ENCODE measurements at places on chromosomes 7 and 10.

DNA sequence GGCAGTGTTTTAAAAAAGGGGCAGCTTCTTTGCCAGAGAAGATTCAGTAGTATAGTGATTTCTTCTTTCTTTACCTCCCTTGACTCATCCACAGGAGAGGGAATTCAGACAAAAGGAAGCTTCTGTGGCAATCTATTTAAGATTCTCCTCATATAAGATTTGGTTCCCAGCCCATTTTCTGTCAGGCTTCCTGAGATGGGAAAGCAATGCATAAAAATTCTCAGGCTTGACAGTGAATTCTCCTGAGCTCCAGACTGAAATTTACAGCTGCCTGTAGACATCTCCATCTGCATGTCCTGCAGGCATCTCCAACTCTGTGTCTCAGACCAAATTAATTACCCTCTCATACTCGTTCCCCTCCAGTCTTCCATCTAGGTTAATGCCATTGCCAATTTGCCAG lies 72.8 kb downstream of the TSPAN12 start:
- no peak for DNase-seq

DNA sequence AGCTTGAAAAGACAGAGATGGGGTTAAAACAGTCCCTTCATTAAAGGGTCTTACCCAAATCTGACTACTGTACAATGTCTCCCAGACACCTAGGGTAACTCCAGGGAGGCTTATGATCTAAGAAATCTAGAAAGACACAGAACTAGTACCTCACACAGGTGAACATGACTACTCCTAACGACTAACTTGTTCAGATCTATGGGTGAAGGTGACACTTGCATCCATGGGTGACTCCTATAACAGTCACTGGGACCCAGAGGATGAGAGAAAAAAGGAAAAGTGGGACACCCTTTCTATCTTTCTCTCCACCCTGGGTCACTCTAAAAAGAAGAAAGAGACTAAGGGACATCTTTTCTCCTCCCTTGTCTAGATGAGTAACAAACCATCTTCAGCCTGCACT lies 19.2 kb downstream of the AKR1C8 start:
- no peak for DNase-seq

DNA sequence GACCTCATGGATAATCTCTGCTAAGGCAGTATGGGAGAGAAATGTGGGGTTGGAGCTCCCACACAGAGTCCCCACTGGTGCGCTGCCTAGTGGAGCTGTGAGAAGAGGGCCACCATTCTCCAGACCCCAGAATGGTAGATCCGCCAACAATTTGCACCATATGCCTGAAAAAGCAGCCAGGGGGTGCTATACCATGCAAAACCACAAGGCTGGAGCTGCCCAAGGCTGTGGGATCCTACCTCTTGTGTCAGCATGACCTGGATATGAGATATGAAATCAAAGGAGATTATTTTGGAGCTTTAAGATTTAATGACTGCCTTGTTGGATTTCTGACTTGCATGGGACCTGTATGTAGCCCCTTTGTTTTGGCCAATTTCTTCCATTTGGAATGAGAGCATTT lies 27.0 kb upstream of the SAMD9L start:
- DNase-seq: no peak

DNA sequence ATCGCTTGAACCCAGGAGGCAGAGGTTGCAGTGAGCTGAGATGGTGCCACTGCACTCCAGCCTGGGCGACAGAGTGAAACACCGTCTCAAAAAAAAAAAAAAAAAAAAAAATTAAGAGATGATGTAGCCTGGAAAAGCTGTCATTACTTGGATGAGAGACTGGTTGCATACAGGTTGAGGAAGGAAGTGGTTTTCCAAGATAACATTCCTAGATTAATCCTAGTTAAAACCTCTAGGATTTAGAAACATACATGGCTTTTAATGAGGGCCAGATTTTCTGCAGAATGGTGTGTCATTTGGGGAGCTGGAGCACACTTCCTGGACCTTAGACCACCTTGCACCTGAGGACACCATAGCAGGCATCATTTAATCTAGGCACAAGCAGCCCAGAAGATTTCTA lies 17.8 kb downstream of the VWA2 start:
- no peak for DNase-seq

GRCh38 chr10:12699258-12699700 lies 302.2 kb downstream of the CCDC3 start:
- DNase-seq: no peak

- no peak for DNase-seq
Measured at GRCh38 chr10:113171662-113172061, 221.6 kb downstream of the TCF7L2 start.

DNA sequence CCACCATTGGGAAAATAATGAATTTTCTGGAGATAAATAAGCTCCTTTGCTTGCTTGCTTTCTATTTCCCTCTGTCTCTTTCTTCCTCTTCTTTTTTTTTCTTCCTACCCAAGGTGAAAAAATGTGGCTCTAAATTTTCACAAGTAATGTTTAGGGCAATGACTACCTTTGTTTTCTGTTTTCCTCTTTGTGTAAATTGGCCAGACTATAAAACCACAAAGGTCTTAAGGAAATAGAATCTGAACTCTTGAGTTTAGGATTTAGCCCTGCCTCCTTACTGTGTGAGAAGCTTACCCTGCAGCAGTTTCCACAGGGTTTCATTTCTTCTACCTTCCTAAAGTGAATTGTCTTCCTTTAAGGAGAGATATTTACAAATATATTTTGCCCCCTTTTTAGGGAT lies 330.4 kb downstream of the ARL4A start:
- no peak for DNase-seq

DNA sequence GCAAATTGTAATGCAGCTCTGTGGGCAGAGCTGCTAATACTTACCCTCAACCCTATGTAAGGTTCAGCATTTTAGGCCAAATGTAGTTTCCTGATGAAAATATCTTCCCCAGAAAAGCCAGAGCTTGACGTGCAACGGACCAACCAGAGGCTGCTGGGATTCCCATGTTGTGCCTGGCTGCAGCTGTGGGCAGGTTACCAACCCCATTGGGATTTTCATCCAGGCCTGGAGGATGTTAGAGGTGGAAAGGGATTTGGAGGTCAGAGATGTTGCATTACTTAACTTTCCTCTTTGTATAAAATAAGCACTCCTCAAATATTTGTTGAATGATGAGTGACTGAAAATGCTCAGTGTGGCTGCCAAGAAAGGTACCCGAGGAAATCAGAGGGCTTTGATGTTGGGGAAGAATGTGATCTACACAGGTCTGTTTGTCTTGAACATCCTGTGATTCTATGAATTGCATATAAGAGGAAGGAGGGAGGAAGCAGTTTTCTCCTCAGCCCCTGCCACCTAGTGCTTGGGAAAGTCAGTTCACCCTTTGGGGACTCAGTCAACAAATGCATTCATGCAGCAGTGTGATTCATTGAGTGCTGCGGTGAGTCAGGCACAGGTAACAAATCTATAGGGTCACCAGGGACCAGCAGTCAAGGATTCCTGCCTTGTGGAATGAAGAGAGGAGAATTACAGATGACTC lies 487.2 kb downstream of the RPS24 start:
- no peak for DNase-seq

DNA sequence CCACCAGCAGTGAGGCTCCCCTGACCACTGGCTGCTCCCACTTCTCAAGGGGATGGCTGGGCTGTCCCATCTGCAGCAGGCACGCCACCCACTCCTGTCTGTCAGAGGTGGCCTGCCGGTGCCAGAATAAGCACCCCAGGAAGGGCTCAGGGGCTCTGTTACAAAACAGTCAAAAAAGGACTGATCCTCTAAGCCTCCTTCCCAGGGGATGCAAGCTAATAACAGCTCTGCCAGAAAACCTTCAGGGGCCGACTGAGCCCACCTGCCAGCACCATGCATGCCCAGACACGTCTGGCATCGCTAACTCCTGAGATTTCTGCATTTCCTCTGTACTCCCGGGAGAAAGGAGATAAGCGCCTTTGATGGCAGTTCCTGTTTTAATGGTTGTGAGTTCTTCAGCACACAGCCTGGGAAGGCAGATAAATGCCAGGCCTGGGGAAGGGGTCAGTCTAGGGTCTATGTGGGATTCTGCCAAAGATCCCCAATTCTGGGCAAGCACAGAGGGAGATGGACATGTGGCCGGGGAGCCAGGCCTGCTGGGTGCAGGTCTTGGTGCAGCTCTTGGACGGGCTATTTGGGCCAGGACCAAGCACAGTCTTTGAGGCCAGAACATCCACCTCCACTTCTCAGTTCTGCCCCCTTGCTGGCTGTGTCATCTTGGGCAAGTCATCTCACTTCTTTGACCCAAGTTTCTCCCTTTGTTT lies 128.4 kb downstream of the ARHGAP22 start:
- DNase-seq: no peak

GRCh38 chr10:3399756-3400155 lies 227.2 kb upstream of the PITRM1 start:
- no peak for DNase-seq

- DNase-seq: no peak
Measured at GRCh38 chr10:33419311-33419710, 84.8 kb upstream of the NRP1 start.

DNA sequence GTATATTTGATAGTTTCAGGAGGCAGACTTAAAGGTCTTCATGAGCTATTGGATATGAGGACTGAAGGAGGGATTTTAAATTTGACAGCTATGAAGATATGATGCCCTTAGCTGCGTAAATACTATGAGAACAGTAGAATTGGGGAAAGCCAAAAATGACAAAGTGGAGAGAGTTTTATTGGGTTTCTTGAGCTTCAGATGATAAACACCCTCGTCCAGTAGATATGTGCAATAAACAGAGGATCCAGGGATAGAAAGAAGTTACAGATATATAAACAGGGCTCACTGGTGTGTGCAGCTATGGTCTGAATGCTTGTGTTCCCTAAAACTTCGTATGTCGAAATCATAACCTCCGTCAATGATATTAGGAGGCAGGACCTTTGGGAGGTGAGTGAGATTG lies 131.3 kb downstream of the INHBA start:
- no peak for DNase-seq

DNA sequence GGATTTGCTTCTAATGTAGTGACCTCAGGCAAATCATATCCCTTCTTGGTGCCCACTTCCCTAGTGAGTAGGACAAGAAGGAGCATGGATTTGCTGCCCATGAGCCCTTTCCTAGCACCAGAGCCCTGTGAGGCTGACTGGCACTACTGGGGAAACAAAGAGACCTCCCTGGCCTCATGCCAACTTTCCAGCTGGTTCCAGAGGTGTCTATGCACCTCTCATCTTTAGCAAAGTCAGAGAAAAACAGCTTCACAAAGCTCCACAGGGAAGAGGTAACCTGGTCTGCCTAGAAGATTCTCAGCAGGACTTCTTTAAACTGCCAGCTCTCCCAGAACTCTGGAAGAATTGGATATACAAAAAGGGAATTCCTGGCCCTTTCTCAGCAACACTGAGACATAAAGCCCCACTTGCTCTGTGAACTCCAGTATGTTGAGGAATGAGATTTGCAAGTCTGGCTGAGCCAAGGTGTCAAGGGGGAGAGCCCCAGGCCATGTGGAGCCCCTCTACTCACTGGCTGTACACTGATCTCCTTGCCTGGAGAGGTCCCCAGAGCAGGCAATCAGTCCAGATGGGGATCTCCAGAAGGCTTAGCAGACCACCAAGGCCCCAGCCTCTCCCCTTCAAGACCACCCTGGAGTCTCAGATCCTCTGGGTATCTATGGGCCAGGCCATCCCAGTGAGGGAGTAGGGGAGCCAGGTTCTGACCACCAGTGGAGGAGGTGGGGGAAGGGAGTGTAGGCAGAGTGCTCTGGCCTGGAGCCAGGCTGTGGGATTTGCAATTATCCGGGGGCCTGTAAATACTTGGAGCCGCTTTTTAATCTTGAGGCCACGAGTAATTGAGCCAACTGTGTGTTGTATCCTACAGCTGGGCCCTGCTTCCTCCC lies 24.4 kb upstream of the RBM20 start:
- DNase-seq: no peak

- no peak for DNase-seq
Measured at GRCh38 chr7:47570649-47571050, 11.3 kb downstream of the TNS3 start.

GRCh38 chr7:120709252-120709971 lies 148.5 kb downstream of the TSPAN12 start:
- DNase-seq: no peak

- no peak for DNase-seq
Measured at GRCh38 chr7:157041514-157042277, 31.2 kb upstream of the MNX1 start.

GRCh38 chr10:17067376-17068264 lies 62.0 kb downstream of the CUBN start:
- no peak for DNase-seq

DNA sequence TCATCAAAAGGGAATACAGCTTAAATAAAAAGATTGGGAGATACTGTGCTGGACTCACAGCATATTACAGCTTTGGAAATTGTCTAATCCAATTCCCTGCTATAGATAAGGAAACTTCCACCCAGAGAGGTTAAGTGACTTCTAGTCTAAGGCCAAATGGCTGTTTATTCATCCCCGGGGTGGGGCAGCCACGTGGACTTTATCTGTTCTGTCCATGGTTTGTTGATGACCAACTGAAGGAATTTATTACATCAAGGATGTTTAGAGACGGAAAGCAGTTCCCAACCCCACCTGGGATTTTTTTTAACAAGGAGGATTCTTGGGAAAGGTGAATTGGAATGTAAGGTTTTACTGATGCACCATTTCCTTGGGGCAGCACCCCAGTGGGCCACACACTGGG lies 88.6 kb downstream of the ATXN7L1 start:
- no peak for DNase-seq

GRCh38 chr7:98189559-98189958 lies 21.7 kb upstream of the BHLHA15 start:
- DNase-seq: no peak

- DNase-seq: no peak
Measured at GRCh38 chr10:132721725-132722124, 64.2 kb downstream of the NKX6-2 start.

- DNase-seq: no peak
Measured at GRCh38 chr10:11435581-11435981, 175.9 kb downstream of the USP6NL start.

DNA sequence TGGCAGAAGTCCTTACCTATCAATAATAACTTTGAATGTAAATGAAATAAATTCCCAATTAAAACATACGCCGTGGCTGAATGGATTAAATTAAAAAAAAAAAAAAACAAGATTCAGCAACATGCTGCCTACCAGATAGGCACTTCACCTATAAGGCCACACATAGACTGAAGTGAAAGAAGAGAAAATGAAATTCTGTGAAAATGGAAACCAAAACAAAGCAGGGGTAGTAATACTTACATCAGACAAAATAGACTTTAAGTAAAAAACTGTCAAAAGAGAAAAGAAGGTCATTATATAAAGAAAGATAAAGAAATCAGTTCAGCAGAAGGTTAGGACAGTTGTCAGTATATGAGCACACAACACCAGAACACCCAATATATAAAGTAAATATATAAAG lies 55.3 kb downstream of the TCAF1 start:
- DNase-seq: no peak

- DNase-seq: no peak
Measured at GRCh38 chr10:71293446-71294084, 25.5 kb upstream of the SLC29A3 start.

GRCh38 chr7:37970211-37970610 lies 49.8 kb downstream of the EPDR1 start:
- no peak for DNase-seq

GRCh38 chr7:3165681-3166580 lies 122.3 kb upstream of the CARD11 start:
- DNase-seq: no peak
